SHP77 (cell line): ENCODE measurements at places on chromosomes 16 and 17.
A peak's percentile ranks its signal among the peaks of the same experiment; 100 is the strongest.

DNA sequence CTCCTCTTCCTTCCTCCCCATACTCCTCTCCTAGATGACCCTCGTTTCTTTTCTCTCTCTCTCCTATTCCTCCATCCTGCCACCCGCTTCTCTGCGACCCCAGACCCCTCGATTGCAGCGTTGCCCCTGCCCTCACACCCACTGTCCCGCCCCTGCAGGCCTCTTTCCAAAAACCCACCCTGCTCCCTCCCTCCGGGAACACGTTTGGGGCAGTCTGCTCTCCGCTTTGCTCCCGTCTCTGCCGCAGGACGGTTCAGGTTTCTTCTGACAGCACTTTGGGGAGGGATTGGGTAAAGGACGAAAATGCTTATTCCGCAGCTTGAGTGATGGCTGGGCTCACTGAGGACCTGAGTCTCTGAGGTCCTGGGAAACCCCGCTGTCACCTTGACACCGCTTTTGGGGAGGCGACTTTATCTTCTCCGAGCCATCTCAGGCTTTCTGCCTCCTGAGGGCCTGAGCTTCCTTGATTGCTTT, 690 bp downstream of the NDE1 start:
- DNase-seq = no peak

- no peak for DNase-seq
Measured at GRCh38 chr17:50557630-50558029, 2.9 kb upstream of the CACNA1G start.

- DNase-seq = no peak
Measured at GRCh38 chr17:75684249-75684648, 17.1 kb downstream of the SAP30BP start.

DNA sequence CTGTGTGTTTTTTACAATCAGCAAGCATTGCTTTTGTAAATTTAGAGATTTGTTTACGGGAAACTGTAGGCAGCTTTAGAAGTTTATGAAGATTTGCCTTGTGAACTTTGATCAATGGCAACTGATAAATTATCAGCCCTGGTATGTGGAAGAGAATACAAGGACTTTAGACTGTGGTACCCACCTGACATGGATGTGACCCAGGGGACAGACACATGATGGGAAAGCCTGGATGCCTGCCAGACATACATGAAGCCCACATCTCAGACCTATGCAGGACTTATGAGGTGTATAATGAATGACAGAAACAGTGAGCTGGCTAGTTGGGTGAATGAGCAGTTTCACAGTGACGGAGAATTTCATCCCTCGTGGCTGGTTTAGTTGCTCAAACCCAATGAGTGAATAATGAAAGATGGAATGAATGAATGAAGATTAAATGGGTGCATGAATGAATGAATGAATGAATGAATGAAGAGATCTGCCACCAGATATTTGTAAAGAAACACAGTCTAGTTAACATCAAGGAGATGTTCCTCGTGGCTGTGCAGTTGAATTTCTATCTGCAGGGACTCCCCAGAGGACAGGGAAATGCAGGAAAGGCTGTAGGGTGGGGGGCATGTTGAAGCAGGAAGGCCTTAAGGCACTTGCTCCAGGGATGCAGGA, 7.6 kb downstream of the TMEM92 start:
- no peak for DNase-seq

DNA sequence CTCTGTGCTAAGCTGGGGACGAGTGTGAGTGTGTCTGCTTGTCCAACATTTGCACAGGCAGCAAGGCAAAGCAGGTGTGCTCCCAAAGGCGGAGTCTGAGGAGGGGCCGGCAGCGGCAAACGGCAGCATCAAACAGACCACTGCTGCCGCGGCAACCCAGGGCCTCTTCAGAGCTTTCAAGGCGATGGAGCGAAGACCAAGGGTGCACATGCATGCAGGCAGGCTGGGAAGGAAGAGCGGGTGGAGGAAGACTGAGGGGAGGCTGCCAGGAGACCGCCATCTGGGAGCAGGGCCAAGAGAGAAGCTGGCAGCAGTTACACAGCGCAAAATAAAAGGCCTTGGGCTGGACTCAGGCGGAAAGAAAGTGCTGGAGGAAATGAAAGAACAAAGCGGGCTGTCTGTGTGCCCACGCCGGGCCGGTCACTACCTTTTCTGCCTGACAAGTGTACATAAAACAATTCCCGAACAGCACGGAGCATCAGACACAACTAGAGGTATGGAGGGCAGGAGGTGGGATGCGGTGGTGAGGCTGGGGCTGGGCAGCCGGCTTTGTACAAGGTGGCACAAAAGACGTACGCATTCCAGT, 8.5 kb downstream of the TIMM22 start:
- DNase-seq = no peak

DNA sequence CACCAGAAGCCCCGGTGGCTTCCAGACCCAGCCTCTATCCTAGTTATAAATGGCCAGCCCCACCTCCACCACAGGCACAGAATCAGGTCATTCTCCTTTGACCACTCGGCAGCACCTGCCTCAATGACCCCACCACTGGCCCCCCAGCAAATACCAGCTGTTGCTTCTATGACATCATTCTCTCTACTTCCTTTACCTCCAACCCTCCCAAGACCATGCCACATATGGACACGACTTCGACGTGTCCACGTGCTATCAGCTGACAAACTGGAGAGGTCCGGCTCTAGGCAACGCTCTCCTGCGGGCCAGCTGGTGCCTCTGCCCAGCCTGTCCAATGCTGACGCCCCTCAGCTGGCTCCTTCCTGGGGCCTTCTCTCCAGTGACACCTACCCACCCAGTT, 5.9 kb downstream of the ALYREF start:
- DNase-seq = no peak

- peak; percentile 49 for DNase-seq
Measured at GRCh38 chr17:73342050-73342522, 30.3 kb upstream of the CDC42EP4 start.

DNA sequence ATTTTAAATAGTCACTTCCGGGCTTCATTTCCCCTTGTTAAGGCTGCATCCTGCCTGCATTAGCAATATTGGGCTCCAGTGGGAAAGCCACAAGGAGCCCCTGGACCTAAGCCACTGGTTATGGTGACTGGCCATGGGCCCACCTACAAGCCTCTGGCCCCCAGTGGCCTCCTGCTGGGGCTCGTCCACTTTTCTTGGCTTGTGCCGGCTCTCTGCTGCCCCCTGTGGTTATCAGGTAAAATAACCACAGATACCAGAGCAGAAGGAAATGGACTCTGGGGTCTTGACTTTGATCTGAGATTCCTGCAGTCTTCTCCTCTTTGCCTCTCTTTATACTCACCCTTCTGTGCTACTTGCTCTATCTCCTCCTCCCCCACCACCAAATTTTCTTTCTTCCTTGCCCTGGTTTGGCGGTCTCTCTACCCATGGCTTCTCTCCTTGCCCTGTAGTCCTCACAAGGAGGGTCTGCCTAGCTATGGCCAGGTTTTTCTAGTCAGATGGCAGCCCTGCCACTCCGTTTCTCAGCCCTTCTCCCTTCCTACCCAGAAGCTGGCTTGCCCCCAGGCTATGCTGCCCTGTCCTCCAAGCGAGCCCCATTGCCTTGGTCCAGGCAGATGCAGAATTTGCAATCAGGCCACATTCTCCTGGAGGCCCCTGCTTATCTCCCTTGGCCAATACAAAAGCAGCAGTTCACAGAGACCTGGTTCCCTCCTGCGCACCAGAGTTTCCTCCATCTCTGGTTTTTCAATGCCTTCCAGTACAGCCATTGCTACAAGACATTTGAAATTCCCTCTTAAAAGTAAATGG, 82.9 kb upstream of the RCVRN start:
- peak; percentile 24 for DNase-seq

- DNase-seq = no peak
Measured at GRCh38 chr17:29113334-29113733, 66.9 kb downstream of the MYO18A start.

DNA sequence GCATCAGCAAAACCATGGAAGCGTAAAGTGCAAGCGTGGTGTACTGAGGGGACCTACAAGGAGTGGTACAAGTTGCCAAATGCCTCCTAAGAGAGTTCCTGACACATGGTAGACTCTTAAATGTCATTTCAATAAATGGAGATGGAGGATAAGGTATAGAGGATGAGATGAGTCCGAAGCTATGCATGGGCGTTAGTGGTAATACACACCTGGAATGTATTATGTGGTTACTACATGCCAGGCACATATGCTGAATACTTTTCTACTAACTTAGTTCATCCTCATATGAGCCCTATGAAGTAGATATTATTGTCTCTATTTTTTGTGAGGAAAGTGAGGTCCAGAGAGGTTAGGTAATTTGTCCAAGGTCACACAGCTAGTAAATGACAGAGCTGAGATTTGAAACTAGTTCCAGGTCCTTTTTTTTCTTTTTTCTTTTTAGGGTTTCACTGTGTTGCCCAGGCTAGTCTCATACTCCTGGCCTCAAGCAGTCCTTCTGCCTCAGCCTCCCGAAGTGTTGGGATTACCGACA, 15.5 kb downstream of the YPEL2 start:
- no peak for DNase-seq

GRCh38 chr16:82755570-82756282, 129.0 kb downstream of the CDH13 start:
- no peak for DNase-seq

GRCh38 chr17:65395924-65396323, 165.5 kb downstream of the AXIN2 start:
- no peak for DNase-seq

DNA sequence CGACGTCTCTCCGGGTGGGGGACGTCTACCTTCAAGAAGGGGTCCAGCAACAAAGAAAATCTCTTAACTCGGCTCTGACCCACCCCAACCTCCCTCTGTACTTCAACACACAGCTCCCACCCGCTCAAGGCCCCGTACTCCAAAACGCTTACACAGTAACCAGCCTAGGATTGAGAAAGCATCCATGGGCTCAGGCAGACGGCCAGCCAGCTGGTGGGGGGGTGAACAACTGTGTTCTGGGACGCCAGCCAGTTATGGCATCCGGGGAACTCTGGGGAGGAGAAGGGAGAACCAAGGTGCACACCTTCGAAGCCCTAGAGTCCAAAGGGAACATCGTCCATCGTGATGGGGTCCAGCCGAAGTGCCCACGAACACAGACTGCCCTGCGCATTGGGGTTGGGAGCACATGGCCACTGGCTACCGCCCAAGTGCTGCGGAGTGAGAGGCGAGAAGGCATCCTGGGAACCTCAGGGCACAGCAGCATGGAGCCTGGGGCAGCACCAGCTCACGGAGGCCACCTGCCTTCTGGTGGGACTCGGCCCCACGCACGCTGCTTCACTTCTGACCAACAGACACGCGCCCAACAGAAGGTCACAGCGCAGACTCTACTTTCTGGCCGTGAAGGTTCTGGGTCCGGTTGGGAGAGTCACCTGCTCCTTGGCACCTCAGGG, 14.3 kb downstream of the SLC16A3 start:
- DNase-seq = no peak

GRCh38 chr16:7581175-7581574, 248.5 kb downstream of the RBFOX1 start:
- no peak for DNase-seq

DNA sequence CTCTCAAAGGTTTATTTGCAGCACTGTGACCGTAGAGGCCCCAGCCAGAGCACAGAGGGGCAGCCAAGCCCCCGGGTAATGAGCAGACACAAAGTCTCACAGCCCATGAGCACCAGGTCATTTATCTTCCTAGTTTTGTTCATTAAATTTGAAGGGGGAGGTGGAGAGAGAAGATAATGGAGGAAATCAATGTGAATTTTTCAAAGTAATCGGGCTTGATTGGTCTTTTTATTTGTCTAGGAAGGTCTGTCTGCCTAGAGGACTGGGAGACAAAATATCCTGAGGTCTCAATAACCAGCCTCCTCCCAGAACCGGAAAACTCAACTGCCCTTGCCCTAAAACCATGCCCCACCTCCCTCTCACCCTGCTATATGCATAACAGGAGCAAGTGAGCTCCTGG, 189.0 kb downstream of the SLC39A11 start:
- DNase-seq = no peak

- no peak for DNase-seq
Measured at GRCh38 chr17:27558842-27559505, 72.0 kb upstream of the LGALS9 start.

GRCh38 chr16:57235128-57236021, 9.7 kb upstream of the ARL2BP start:
- DNase-seq = peak; percentile 38

DNA sequence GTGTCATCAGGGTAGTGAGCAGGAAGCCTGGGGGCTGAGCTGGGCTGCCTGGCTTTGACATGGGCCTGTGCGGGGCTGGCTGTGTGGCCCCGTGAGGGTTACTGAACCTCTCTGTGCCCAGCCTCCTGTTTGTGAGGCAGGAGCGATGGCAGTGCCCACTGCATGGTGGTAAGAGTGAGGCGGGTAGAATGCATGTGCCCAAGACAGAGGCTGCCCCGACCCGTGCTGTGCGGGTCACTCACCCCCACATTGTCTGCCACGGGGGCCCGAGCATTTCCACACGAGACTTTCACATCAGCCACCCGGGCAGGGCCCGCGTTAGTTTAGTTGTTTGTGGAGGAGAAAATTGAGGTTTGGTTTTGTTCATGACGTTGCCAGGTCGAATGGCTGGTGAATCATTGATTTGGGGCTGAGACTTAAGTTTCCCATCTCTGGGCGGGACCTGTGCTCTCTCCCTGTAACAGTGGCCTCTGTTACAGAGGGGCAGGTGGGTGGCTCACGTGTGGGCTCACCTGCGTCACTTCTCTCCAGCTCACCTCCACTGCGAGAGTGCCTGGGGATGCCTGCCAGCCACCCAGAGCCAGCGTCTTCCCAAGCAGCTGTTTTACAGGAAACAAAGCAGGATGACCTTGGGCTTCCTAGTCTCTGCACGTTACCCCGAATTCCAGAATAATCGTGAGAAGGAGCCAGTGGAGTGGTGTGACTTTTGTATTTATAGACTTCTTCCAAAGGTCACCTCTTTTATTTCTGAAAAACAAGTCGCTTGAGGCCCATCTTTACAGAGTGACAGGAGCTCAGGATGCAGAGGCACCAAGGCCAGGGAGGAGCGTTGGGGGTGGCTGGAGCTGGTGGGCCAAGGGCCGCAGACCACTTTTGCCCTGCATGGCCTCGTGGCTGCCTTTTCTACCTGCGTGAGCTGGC, 150.6 kb downstream of the RPTOR start:
- peak; percentile 66 for DNase-seq

DNA sequence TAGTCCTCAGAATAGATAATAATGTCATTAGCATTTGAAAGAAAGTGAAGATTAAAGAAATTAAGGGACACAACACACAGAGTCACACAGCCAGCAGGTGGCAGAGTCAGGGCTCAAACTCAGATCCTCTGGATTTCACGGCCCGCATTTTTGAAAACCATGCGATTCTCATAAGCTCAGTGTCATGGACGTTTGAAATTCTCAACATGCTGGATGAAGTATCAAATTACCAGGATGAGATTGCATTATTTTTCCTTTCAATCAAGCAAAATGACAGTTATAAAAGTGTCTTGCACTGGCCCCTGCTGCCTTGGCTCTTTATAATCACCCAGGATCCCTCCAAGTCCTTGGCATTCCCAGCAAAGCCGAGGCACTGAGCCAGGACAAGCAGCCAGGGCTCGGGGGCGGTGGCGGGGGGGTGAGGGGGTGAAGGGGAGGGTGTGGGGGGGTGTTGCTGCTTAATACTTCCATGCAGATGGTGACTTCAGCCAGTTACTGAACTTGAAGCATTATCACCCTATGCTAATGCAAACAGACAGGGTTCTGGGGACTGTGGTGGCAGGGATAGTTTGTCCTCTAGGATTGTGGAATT, 6.6 kb upstream of the BMERB1 start:
- DNase-seq = peak; percentile 43

GRCh38 chr16:66476328-66477027, 49.4 kb downstream of the BEAN1 start:
- peak; percentile 28 for DNase-seq
